ENCODE measurements at places on chromosomes 1 and 21.

- DNase-seq, result no peak
Measured at GRCh38 chr21:41365377-41366107, 3.7 kb downstream of the MX2 start.

- no peak for DNase-seq
Measured at GRCh38 chr1:54253480-54253879, 53.5 kb downstream of the MRPL37 start.

- DNase-seq, result no peak
Measured at GRCh38 chr1:229407206-229408026, 26.5 kb downstream of the ACTA1 start.

DNA sequence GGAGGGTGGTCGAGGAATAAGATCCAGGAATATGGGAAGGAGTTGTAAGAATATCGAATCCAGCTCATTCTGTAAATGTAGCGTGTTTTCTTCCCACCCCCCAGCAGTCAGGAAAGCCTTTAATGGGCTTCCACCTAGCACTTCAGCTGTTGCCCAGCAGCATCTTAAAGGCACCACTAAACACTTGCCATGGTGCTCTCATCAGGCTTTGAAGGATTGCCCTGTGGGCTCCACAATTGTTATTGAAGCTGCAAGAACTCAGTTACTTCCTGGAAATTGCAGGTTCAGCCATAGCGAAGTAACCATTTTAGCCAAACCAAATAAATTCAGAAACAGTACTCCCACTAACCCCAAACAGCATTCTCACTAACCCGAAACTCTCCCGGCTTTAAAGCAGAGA lies 511.2 kb downstream of the PLPP3 start:
- DNase-seq, result no peak
